ENCODE measurements at places on chromosomes 2 and 18. TPM values are rescaled to one million over a fixed set of nuclear protein-coding genes. Genes with fewer than 3 reads are reported as not detected.
A peak's percentile ranks its signal among the peaks of the same experiment; 100 is the strongest.

GRCh38 chr2:172207911-172208310, 105.2 kb upstream of the DLX2 start:
- no peak overlapping the region for H3K4me3 ChIP-seq
- no peak overlapping the region for H3K27ac ChIP-seq
- DNase-seq = no peak
- H3K4me1 ChIP-seq = peaks cover 12% of the 10 kb centered on the region
- H3K36me3 ChIP-seq = no peaks in the 10 kb centered on the region
- H3K27me3 ChIP-seq = no peaks in the 10 kb centered on the region

GRCh38 chr2:226913641-226914040, 77.8 kb downstream of the RHBDD1 start:
- no peaks in the 10 kb centered on the region for H3K27me3 ChIP-seq
- H3K4me3 ChIP-seq = no peak overlapping the region
- H3K4me1 ChIP-seq = no peaks in the 10 kb centered on the region
- no peak for DNase-seq
- H3K27ac ChIP-seq = no peak overlapping the region
- H3K36me3 ChIP-seq = no peaks in the 10 kb centered on the region

DNA sequence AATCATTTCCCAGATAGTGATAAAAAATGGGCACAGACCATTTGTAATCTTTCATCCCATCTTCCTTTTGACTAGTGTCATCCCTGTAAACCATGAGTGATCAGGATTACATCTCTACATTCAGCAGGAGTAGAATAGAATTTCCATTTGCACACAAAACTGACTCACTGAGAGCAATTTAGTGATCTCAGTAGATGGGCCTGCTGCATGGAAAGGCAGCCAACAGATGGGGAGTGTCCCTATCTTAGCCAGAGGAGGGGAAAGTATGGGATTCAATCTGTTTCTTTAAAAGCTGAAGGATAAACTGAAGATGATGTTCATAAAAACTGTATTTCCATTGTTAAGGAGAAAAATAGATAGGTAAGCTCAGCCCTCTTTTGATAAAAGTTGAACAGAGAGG, 441.7 kb downstream of the ZNF521 start:
- no peak overlapping the region for H3K27ac ChIP-seq
- H3K27me3 ChIP-seq = no peaks in the 10 kb centered on the region
- no peak for DNase-seq

DNA sequence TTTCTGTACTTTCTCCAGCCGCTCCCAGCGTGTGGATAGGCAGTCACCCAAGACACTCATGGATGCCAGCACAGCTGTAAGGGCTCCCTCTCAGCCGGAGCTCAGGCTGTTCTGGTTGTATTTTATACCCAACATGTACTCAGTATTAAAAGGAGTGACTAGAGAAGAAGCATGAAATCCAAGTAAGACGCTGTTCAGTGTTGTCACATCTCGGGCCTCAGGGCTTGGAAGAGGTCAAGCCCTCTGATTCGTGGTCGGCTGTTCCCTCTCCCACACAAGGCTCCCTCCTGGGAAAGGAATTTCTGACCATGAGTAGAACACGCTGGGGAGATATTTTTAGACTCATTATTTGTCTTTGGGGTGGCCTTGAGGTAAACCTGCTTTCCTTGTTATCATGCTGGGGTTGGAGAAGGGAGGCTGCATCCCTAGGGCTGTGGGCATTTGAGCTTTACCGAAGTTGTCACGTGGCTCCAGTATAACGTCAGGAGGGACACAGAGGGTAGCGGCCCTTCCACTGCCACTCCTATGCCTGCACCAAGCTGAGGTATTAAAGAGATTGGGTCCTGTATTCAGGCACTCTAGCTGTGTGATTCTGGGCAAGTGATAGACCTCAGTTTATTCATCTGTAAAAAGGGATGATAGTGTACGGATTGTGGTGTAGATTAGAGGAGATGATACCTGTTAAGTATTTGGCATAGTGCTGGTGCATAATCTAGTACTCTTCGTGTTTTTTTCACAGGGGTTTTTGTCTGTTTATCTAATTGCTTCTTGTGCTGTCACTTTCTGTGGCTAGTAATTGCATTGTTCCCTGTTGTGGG, 34.1 kb downstream of the HK2 start:
- DNase-seq = no peak
- peaks cover 10% of the 10 kb centered on the region for H3K4me1 ChIP-seq
- no peaks in the 10 kb centered on the region for H3K27me3 ChIP-seq
- peaks cover 10% of the 10 kb centered on the region for H3K36me3 ChIP-seq

GRCh38 chr2:24459224-24460161, 31.6 kb upstream of the NCOA1 start:
- DNase-seq = no peak
- no peaks in the 10 kb centered on the region for H3K36me3 ChIP-seq
- H3K4me1 ChIP-seq = peaks cover 10% of the 10 kb centered on the region
- H3K27ac ChIP-seq = no peak overlapping the region

- no peak overlapping the region for H3K4me3 ChIP-seq
- no peaks in the 10 kb centered on the region for H3K27me3 ChIP-seq
- H3K4me1 ChIP-seq = no peaks in the 10 kb centered on the region
Measured at GRCh38 chr2:191345788-191346187, 100.6 kb downstream of the MYO1B start.

GRCh38 chr18:11983592-11983991, 2.3 kb downstream of the IMPA2 start:
- H3K36me3 ChIP-seq = no peaks in the 10 kb centered on the region
- no peaks in the 10 kb centered on the region for H3K27me3 ChIP-seq
- H3K27ac ChIP-seq = no peak overlapping the region
- H3K4me3 ChIP-seq = peak overlapping the region; percentile 85
- H3K4me1 ChIP-seq = peaks cover 54% of the 10 kb centered on the region
- peak; percentile 68 for DNase-seq

- H3K27me3 ChIP-seq = no peaks in the 10 kb centered on the region
- H3K4me3 ChIP-seq = no peak overlapping the region
- no peaks in the 10 kb centered on the region for H3K36me3 ChIP-seq
- DNase-seq = no peak
- no peak overlapping the region for H3K27ac ChIP-seq
Measured at GRCh38 chr2:42761554-42761953, 2.4 kb downstream of the OXER1 start.

SMCHD1 gene
- 39.0 TPM for total RNA-seq

All from GM23338 (cell line).